NCI-H1105 (cell line): ENCODE measurements at places on chromosomes 12 and 14.
A peak's percentile ranks its signal among the peaks of the same experiment; 100 is the strongest.

DNA sequence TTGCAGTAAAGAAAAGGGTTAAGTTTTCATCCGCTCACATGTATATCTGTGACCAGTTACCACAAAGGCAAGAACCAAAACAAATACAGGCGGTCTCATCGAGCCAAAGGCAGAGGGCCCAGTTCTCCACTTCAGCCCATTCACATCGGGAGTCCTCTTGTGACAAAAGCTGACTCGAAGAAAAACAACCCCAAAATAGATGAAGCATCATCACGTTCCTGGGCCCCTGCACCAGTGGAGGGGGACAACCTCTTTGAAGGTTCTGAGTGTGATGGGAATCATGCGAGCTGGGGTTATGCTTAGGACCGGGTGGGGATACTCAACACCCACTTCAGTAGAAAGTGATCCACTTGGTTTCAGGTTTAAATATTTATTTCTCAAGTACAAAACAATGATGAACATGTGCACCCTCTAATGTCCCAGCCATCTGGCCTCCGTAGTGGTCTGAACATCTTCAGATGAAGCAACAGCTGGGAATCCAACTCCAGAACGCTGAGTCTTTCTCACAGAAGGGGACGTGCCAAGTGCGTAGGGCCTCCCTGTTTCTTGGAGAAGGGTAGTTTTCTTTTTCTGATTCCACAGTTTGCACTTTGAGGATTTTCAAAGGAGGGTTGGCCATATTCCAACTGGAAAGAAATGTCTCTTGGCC lies 8.4 kb downstream of the GSC start:
- DNase-seq = no peak

- DNase-seq = no peak
Observed at GRCh38 chr12:66288121-66288520, 14.2 kb upstream of the HELB start.

- no peak for DNase-seq
Observed at GRCh38 chr14:65186951-65187350, 84.6 kb upstream of the MAX start.

DNA sequence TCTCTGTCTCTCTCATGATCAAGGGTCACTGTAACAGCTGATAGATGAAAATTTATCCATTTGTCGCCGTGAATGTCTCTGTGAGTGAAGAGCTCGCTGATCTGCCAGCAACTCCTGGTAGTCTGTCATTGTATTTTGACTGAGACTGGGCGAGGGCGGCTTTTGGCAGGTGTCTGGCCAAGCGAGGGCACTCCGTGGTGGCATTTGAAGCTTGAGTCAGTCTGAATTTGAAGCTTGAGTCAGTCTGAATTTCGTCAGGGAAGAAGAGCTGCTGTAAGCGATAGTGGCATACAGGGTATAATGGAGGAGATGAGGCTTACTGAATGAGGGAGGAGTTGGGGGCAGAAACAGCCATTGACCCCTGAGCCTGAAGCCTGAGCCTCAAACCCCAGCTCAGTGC lies 56.8 kb upstream of the FAM181A start:
- DNase-seq = no peak

- DNase-seq = peak; percentile 72
Observed at GRCh38 chr14:43479596-43480195, 1027.4 kb downstream of the FSCB start.

GRCh38 chr14:74049876-74050495 lies 30.8 kb downstream of the BBOF1 start:
- no peak for DNase-seq

- no peak for DNase-seq
Observed at GRCh38 chr12:18165889-18166288, 75.9 kb upstream of the RERGL start.

GRCh38 chr12:124004233-124004875 lies 31.3 kb downstream of the ZNF664 start:
- DNase-seq = no peak

DNA sequence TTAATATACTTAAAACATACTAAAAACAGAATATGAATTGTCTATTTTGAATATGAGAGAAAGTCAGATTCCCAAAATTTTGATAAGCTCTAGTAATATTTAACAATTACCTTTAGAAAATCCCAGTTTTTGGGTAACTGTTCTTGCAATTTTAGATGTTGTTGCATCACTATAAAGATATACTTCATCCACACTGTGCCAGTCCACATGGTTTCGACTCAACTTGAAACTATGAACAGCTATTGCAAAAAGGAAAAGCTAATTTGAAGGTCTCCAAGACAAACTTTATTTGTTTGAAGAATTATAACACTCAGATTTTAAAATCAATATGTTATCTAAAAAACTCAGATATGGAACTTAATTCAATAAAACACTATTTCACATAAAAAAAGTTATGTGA lies 59.9 kb downstream of the DDHD1 start:
- DNase-seq = no peak

DNA sequence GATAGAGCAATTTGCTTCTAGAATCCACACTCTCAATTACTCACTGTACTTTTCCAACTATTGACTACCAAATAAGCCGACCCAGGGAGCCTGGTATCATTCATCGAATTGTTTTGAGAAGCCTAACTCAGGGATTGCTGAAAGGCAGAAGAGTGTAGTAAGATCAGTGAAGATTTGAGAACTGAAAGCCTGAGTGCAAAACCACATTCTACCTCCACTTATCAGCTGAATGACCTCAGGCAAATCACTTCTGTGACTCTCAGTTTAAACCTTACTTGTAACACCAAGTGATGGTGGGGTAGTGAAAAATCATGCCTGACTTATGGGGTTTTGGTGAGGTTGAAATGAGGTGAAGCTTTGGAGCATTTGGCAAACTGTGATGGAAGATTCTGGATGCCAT lies 126.1 kb upstream of the MAX start:
- DNase-seq = no peak

GRCh38 chr14:74934041-74934440 lies 11.0 kb upstream of the RPS6KL1 start:
- DNase-seq = no peak

DNA sequence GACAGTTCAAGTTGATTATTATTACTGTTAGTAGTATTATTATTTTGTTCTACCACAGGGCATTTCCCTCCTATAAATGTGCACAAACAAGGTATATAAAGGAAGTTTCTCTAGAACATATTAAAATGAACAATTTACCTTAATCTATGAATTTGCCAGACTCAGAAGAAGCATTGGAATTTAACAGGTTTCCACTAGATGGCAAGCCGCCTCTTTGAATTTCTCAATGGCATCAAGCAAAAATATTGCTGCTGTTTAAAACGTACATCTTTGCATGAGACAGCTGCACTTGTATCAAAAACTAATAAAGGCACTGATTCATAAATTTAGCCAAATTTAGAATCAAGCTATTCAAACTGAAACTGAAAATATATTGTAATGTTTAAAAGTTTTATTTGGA lies 34.6 kb upstream of the MIS18BP1 start:
- no peak for DNase-seq

DNA sequence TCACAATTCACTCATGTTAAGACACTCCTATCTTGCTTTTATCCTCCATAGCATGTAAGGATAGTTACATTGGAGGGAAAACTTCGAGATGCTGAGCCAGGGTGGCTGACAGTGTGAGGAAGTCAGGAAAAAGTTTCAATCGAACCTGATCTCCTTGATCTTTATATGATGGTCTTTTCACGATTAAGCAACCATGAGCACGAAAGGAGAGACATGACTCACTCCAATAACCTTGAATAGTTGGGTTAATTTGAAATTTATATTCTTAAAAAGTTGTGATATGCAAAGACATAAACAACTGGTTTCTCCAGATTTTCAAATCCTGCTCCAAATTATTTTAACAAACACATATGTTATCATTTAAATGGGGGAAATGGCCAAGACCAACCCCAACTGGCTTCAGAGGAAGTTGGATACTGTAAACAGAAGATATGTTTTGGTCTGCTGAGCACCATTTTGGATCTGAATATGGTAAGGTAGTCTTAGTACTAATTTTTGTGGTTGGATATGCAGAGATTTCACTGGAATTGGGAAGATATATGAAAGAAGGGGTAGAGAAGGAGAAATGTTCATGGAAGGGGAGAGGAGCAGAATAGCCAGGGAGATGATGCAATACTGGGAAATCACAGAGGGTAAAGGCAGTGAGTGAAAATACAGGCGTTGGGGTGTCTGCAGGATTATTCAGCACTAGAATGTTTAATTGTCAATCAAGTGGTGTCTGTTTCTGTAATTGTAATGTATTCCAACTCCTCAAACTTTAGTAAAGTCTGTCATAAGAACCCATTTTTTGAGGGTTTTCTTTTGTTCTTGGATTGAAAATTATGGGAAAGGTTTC lies 185.2 kb upstream of the SLC38A2 start:
- no peak for DNase-seq

- DNase-seq = no peak
Observed at GRCh38 chr14:83485591-83485990, 1951.9 kb upstream of the SEL1L start.

DNA sequence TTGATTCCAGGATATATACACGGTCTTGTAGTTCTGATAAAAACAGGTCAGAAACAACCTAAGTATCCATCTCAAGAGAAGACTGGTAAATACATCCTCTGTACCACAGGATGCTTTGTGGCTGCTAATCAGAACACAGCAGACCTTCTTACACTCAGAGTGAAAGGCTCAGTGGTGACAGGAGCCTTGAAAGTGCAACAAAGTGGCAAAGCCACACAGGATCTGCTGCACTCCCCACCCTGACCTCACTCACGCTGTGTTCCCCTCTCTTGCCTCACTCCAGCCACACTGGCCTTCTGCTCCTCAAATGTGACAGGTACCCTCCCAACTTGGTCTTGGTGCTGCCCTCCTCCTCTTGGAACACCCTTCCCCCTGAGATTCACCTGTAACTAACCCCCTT lies 98.1 kb upstream of the GRIP1 start:
- no peak for DNase-seq

DNA sequence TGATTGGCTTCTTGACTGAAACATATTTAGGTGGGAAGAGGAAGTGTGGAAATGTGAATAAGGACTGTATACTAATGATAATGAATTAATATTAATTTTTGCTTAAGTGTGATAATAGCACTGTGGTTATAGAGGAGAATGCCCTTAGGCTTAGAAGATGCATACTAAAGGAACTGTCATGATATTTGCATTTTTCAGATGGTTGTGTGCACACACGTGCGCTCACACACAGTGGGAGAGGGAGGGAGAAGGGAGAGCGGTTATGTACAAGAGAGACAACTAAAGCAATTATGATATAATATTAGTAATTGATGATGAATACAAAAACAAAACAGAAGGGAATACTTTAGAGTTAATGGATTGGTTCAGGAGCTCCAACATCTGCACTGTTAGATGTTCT lies 54.2 kb downstream of the RCOR1 start:
- no peak for DNase-seq

DNA sequence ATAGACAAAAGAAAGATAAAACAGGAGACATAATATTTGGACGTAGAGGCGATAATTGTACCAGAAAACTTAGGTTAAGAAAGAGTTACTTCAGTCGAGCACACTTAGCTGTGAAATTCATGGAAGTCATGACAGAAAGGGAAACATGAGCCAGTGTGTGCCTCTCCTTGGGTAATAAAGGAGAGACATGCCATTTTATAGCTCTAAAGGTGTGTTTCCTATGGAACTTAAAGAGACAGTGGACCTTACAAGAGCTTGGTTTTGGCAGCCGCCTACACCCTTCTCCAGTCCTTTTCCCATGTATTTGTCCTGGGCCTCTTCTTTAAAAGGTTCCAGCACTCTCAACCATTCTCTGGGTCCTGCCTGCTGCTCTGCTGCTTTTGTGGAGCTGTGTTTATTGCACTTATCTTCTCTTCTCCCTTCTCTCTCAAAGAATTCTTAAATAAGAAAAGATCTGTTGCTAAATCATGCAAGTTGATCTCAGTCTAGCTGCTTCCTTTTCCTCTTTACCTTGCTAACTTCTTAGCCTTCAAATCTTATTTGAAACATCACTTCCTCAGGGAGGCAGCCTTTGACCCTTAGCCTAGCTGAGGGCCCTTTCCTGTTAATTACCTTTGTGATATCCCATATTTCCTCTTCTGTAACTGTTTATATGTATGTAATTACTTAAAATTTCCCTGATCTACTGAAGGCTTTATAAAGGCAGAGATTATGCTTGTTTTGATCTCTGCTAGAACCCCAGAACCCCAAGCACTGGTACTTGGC lies 81.8 kb upstream of the EVL start:
- no peak for DNase-seq

DNA sequence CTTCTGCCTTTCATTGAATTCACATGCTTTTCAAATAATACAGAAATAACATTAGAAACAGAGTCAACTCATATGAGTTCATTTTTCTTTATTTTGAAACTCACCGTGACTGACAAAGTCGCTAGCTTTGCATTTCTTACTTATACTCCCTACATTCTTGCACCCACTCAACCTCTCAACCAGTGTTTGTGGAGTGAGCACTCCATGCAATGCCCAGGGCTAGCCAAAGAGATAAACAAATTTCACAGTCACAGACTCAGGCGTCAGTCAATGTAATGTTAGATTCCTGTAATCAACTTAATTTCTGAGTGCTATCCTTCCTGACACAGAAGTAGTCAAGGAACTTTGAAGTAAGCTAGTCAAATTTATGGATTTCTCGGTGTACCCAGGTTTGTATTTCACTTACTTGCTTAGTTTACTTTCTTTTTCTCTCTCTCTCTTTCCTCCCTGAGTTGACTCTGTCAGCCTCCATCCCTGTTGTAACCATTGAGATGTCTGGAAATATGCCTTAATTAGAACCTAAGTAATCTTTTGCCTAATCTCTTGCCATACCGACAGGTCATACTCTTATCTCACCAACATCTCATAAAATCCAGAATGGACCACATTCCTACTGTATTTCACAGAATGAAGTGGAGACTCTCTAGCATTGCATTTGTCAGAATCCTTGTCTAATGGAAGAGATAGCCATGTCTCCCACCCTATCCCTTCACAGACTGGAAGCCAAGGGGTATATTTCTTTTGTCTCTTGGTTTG lies 413.0 kb downstream of the AEBP2 start:
- no peak for DNase-seq

- DNase-seq = no peak
Observed at GRCh38 chr14:44453433-44454171, 53.5 kb downstream of the FSCB start.

DNA sequence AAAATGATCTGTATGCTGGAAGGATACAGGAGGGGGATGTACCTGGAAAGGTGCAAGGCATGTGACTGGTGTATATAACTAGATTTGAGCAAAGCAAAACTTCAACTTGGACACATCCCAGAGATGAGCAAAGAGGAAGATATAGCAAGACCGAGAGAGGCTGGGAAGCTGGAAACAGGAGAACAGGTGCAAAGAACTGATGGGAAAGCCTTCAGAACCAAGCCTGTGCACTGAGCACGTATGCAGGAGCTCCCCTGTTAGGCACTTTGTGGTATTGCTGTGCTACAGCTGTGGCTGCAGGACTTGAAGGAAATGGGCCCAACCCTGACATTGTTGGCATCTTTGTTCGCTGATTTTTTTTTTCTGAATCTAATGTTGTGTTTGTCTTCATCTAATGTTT lies 120.7 kb upstream of the PWP1 start:
- no peak for DNase-seq

DNA sequence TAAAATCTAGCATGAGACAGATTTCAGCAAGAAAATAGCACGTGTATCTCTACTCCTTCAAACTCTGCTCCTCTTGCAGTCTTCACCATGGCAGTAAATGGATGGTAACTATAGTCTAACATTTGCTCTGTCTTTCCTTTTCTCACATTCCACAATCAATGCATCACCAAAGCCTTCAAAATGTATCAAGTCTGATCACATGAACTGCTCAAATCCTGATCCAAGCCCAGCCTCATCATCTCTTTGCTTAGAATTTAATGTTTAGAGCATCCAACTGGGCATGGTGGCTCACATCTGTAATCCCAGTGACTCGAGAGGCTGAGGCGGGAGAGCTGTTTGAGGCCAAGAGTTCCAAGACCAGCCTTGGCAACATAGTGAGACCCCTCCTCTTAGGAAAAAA lies 45.9 kb downstream of the CDK17 start:
- DNase-seq = no peak

- no peak for DNase-seq
Observed at GRCh38 chr14:102863381-102863780, 59.1 kb upstream of the AMN start.
